ENCODE measurements at places on chromosomes 2 and 18.

DNA sequence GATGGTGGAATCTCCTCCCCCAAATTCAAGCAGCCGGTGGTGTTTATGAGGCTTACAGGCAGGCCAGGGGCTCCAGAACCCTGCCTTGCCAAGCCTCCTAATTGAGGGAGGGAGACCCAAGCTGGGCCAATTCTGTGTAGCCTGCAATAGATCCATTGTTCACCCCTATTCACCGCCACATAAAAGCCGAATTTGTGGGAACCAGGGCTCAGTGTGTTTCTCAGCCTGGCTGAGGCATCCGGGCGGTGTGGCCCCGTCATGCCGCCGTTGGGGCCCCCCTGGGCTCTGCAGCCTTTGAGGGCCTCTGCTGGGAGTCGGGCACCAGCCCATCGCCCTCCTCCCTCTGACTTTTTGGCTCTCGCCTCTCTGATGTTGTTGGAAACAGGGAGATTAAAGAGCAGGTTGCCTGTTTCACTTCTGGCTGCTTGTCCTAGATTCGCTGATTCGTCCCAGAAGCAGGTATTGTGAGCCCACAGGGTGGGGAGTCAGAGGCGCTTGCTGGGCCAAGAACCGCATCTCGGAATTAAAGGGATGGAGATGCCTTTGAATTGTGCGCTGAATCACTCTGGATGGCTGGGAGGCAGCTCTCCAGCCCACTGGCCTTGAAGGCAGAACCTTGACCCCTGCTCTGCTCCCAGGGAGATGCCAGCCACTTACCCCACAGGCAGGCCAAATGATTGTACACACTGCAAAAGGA lies 14.7 kb upstream of the OTOS start:
- DNase-seq: no peak

DNA sequence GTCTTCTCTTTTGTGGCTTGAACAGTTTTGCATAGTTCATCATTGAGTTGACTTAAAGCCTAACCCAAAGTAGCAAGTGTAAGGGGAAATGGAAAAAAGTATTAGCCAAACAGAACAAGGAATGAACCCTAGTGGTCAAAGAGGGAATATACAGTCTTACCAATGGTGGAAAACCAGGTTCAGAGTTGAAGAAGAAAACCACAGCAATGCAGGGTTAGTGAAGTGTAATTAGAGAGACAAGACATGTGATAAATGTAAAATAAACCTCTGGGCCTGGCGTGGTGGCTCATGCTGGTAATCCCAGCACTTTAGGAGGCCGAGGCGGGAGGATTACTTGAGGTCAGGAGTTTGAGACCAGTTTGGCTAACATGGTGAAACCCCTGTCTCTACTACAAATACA lies 2.4 kb downstream of the TTN start:
- no peak for DNase-seq

GRCh38 chr2:85575739-85576138 lies 1.6 kb upstream of the VAMP8 start:
- DNase-seq: no peak

GRCh38 chr18:25327584-25327983 lies 24.4 kb downstream of the ZNF521 start:
- no peak for DNase-seq

- no peak for DNase-seq
Measured at GRCh38 chr2:59853032-59853431, 700.4 kb downstream of the BCL11A start.

DNA sequence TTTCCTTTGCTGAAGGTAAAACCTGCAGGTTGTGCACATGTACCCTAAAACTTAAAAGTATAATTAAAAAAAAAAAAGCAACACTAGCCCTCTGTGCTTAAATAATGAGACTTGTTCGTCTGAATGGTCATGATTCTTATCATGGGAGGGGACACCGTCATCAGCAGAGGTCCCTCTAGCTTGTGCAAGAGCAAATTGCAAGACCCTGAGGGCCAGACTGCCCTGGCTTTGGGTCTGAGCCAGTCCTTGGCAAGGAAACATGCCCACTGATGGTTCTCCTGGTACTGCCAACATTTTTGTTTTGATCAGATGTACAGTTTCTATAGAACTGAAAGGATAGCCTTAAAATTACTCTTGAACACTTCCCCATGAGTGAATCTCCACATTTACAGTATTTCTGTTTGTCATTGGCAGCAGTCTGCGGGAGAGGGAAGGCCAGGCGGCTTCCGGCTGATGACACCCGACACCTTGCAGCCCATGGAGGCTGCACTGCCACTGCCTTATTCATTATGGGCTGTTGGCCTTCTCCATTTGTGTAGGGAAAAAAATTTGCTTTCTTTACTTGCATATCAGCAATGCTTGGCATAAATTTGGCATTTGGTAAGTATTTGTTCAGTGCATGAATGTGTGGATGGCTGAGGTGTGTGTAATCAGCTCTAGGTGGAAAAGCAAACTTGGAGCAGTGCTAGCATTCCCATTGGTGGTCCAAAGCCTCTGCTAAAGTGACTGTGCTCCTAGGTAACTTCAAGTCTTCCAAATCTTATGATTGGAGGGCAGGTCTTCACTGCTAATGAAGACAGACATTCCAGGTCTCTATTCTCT lies 161.6 kb upstream of the ALKAL2 start:
- no peak for DNase-seq

DNA sequence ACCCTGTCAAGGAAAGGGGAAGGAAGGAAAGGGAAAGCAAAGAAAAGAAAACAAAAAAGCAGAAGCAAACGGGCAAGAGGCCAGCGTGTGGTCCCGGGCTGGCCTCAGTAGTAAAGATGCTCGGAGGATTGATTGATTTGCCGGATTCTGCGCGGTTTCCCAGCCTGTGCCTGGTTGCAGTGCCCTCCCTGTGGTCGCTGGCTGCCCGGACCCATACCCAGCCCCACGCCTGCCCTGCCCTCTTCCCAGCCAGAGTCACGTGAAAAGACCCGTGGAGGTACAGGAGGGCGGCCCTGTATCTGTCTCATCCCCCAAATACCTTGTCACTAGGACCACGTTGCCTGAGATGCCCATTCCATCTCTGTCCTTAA lies 55.1 kb upstream of the IMP4 start:
- no peak for DNase-seq

- DNase-seq: no peak
Measured at GRCh38 chr2:207901829-207902228, 123.5 kb downstream of the PLEKHM3 start.

GRCh38 chr2:25405611-25406295 lies 64.0 kb upstream of the DNMT3A start:
- no peak for DNase-seq

- DNase-seq: no peak
Measured at GRCh38 chr18:26642440-26643348, 94.3 kb upstream of the KCTD1 start.

DNA sequence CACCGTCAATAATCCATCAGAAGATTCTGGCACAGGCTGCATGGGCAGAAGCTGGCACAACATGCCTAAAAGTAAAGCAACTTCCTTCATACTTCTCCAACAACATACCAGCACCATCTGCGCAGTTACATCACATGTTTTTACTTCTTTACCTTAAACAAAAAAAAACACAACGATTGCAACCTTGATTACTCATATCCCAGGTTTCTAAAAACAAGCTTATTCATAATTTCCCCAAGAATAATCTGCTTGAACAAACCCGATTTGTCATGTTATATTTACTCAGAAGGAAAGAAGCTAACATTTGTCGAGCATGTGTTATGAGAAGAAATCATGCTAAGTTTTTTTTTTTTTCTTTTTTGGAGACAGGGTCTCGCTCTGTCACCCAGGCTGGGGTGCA lies 54.7 kb downstream of the THADA start:
- DNase-seq: no peak

GRCh38 chr2:188785490-188785889 lies 188.7 kb upstream of the COL3A1 start:
- no peak for DNase-seq
